ENCODE measurements at places on chromosomes 5 and 9. TPM values are rescaled to one million over a fixed set of nuclear protein-coding genes. Genes with fewer than 3 reads are reported as not detected.

RNF183 gene
- not detected for total RNA-seq

GBGT1 gene
- 16.7 TPM for total RNA-seq

RAD23B gene
- total RNA-seq: 81.3 TPM

CTNNAL1 gene
- total RNA-seq: 235 TPM

RFESD gene
- 0.58 TPM for total RNA-seq

SPATA31E1 gene
- total RNA-seq: under 0.01 TPM

SHOC1 gene
- total RNA-seq: under 0.01 TPM

GPR150 gene
- total RNA-seq: 0.18 TPM

LOX gene
- total RNA-seq: 87.9 TPM

DNAH5 gene
- total RNA-seq: 1.2 TPM

SLC28A3 gene
- not detected for total RNA-seq

F12 gene
- total RNA-seq: 2.8 TPM

SPATA31D4 gene
- total RNA-seq: not detected

LRRC70 gene
- total RNA-seq: not detected

ALDH1B1 gene
- total RNA-seq: 35.7 TPM

TNC gene
- 24.8 TPM for total RNA-seq

PLCXD3 gene
- 5.7 TPM for total RNA-seq

FAM163B gene
- not detected for total RNA-seq

PCDHB13 gene
- total RNA-seq: not detected

MEIKIN gene
- not detected for total RNA-seq

ARHGEF37 gene
- total RNA-seq: 0.89 TPM
